ENCODE measurements at places on chromosomes 12 and 14.

DNA sequence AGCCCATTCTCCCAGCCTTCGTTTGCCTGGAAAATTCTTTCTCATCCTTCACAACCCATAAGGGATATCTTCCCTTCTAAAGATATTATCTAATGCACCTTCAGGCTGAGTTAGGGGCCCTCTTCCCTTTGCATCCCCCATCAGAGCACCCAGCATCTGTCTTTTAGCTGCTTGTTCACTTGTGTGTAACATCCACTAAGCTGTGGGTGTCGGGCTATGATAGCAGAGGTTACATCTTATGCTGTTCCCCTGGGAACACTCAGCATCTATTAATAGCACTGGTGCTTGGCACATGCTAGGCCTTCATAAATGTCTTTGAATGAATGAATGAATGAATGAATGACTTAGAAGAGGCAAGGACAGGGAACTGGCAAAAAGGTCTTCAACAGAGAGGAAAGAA, 131.8 kb downstream of the NUAK1 start:
- no peak for DNase-seq

DNA sequence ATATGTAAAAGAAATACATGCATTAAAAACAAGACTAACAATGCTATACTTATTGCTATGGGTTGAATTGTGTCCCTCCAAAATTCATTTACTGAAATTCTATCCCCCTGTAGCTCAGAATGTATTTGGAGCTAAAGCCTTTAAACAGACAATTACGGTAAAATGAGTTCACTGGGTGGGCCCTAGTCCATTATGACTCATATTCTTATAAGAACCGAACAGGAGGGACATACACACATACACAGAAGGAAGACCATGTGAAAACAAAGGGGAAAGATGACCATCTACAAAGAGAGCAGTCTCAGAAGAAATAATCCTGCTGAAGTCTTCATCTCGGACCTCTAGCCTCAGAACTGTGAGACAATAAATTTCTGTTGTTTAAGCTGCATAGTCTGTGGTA, 77.1 kb upstream of the ANKS1B start:
- DNase-seq: no peak

GRCh38 chr14:100804558-100805309, 21.2 kb upstream of the MEG3 start:
- DNase-seq: no peak

- no peak for DNase-seq
Observed at GRCh38 chr14:54662491-54663133, 95.7 kb downstream of the SAMD4A start.

DNA sequence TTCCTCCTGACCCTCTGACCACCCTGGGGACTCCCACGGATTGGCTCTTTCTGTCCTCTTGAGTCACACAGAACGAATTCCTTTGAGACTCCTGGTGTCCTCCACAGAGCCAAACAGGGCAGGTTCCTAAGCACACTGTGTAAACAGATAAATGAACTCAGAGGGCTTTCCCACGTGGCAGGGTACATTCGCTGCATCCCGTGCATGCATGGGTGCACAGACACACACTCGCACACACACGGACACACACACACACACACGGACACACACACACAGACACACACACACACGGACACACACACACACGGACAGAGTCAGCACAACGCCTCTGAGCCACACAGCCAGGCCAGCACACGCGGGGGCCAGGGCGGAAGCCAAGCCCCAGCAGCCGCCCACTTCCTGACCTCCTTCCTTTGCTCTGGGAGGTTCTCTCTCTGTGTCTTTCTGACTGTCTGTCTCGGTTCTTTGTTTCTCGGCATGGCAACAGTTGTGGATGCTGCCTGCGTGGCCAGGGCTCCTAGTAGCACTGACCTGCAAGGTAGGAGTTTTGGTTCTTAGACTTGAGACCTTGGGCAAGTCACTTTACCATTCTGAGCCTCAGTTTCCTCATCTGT, 706 bp downstream of the CRACR2A start:
- peak; percentile 53 for DNase-seq

- no peak for DNase-seq
Observed at GRCh38 chr14:24078146-24078545, 6.8 kb downstream of the CPNE6 start.

GRCh38 chr12:100612606-100613005, 39.1 kb downstream of the GAS2L3 start:
- DNase-seq: no peak

DNA sequence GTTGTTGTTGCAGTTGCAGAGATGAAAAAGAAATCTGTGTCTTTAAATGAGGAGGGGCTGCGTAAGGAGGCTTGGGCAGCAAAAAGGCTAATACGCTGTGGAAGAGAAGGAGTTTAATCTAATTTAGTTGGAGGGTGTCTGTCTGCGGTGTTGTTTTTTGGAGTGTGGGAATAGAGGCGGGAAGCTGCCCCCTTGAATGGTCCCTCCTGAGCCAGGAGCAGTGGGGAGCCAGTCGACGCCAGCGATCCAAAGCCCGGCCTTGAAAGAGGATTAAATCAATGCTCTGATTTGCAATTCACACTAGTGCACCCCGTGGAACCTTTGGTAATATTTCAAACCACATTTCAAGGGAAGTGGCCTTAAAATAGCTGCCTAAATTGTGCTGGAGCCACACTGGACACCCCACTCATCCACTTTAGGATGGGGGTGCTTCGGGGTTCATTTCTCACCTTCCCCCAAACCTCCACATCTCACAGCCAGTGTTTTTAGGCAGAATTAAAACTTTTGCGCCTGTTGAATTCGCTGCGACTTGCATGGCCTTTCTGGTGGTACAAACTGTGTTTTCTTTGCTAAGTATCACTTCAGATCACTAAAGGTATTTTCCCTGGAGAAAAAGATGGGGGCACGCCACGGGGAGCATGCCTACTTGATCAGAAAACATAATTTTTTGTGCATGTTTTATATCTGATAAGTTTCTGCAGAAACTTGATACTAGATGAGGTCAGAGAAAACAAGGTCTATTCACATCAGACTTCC, 4.1 kb upstream of the FZD10 start:
- no peak for DNase-seq

DNA sequence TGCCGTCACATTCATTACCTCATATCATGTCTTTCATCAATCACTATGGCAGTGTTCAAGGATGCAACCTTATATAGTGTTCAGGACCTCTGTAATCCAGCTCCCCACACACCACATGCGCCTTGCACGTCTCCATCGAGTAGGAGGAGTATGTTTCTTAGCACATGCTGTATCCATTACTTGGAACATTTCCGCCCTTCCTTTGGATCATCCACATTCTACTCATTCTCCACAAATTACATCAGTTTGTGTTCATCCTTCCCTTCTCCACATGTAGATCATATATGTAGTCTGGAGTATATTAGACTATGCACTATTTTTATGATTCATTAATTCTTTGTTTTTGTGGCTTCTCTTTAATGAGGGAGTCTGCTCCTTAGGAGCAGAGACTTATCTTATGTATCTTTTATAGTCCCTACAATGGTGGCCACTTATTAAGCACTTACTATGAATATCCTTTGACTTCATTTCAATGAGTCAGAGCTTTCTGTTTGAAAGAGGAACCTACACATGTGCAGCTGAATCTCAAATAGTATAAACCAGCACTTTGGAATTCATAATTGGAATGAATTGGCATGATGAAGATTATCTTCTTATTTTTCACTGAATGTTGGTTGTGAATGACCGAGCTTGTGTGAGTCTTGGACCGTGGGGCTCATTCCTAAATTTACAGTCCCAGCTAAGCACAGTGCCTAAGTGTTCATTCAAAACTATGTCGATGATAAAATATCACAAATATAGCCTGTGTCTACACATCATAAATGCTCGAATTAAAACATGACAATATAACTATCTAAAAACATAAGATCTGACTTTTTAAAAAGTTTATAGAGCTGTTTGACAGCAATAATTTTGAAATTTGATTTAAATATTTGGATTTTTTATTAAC, 30.2 kb upstream of the NPAS3 start:
- no peak for DNase-seq

GRCh38 chr12:120710031-120710804, at the start of gene UNC119B:
Gene UNC119B, plus strand, starts transcription at chr12:120710458. Its CDS starts 17 bp downstream, at chr12:120710475.
- peak; percentile 43 for DNase-seq

- peak; percentile 64 for DNase-seq
Observed at GRCh38 chr12:76020731-76021672, 10.6 kb downstream of the PHLDA1 start.

DNA sequence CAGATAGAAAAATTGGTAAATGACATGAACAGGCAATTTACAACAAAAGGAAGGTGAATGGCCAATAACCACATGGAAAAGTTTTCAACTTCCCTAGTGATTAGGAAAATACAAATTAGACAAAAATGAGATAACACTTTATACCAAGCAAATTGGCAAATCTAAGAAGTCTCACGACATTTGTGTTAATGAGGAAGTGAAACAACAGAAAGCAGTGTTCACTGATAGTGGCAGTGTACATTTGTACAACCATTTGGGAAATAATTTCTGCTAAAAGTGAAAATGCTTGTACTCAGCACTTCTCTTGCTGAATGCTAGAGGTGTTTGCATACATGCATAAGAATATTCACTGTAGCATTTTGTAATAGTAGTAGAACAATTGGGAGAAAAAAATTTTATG, 126.6 kb downstream of the LLPH start:
- DNase-seq: peak; percentile 27

DNA sequence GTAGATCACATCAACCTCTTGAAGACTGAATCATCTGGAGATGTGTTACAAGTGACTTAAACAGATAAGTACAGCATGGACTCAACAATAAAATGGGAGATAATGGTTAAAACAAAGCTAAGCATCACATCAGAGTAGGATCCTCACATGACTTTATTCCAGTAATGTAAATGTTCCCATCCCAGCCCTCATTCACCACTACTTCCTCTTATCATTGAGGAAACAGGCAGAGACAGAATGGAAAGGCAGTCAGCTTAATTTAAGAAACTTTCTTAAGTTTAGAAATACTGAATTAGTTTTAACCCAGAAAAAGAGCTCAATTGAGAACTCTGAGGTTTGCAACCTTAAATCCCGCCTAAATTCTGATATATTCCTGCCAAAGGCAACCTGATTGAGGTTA, 1.2 kb upstream of the ALG10 start:
- peak; percentile 20 for DNase-seq

GRCh38 chr14:62674563-62675237, 370.6 kb downstream of the KCNH5 start:
- DNase-seq: no peak

- DNase-seq: no peak
Observed at GRCh38 chr14:30312214-30312613, 246.7 kb upstream of the G2E3 start.

DNA sequence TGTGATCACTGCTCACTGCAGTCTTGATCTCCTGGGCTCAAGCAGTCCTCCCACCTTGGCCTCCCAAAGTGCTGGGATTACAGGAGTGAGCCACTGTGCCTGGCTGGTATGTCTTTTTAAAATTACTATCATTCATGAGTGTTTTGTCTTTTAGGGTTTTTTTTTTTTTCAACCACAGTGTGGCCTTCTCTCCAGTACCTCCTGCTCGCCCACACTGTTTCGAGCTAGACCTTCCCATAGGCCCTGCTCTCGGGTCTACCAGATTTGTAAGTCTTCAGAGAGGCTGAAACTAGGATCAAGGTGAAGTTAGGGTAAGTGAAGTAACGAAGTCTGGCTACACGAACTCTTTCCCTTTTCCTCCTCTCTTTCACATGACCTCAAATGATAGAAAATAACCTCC, 1.5 kb downstream of the BIN2 start:
- peak; percentile 32 for DNase-seq

GRCh38 chr12:953776-954175, 4.3 kb upstream of the RAD52 start:
- DNase-seq: peak; percentile 11

GRCh38 chr14:31207287-31207754, 272 bp downstream of the HECTD1 start:
- no peak for DNase-seq

DNA sequence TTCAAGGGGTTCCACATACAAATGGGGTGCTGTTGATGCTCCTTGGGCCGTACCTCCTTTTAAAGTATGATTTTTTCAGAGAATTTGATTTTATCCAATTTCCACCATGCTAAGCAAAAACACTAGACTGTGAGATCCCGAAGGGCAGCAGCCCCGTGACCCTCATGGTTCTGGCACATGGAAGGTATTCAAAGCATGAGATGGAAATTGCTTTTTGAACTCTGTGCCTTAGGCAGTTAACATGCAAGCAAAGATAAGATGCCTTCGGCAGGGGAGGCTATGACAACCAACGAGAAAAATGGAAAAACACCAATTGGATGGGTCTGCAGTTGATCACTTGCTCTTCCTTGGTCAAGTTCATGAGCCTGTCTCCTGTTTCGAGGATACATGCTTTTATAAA, 120.8 kb upstream of the DIO3 start:
- DNase-seq: no peak

- no peak for DNase-seq
Observed at GRCh38 chr12:11863988-11864387, 206.8 kb upstream of the BCL2L14 start.

GRCh38 chr12:132487311-132487741, 2.6 kb upstream of the FBRSL1 start:
- DNase-seq: no peak

All from inflammatory macrophage treated with lipopolysaccharide for 1 hour (primary cell).